ENCODE measurements at places on chromosomes 16 and 17.
A peak's percentile ranks its signal among the peaks of the same experiment; 100 is the strongest.

GRCh38 chr16:73163238-73163815 lies 115.4 kb upstream of the ZFHX3 start:
- no peak for DNase-seq

GRCh38 chr17:19372866-19373504 lies 5.3 kb upstream of the MAPK7 start:
- DNase-seq, result no peak

DNA sequence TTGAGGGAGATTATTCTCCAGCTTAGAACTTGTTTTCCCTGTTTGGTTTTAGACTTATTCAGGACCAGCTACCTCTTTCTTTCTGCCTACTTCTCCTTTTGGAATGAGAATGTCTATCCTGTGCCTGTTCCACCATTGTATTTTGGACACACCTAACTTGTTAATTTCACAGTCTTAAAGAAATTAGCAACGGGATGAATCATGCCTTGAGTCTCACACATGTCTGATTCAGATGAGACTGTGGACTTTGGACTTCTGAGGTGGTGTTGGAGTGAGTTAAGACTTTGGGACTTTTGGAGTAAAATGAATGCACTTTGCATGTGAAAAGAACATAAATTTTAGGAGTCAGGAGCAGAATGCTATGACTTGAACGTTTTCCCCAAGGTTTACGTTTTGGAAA lies 581.4 kb downstream of the CDH11 start:
- DNase-seq, result no peak

GRCh38 chr16:17101646-17102045 lies 369.1 kb downstream of the XYLT1 start:
- no peak for DNase-seq

DNA sequence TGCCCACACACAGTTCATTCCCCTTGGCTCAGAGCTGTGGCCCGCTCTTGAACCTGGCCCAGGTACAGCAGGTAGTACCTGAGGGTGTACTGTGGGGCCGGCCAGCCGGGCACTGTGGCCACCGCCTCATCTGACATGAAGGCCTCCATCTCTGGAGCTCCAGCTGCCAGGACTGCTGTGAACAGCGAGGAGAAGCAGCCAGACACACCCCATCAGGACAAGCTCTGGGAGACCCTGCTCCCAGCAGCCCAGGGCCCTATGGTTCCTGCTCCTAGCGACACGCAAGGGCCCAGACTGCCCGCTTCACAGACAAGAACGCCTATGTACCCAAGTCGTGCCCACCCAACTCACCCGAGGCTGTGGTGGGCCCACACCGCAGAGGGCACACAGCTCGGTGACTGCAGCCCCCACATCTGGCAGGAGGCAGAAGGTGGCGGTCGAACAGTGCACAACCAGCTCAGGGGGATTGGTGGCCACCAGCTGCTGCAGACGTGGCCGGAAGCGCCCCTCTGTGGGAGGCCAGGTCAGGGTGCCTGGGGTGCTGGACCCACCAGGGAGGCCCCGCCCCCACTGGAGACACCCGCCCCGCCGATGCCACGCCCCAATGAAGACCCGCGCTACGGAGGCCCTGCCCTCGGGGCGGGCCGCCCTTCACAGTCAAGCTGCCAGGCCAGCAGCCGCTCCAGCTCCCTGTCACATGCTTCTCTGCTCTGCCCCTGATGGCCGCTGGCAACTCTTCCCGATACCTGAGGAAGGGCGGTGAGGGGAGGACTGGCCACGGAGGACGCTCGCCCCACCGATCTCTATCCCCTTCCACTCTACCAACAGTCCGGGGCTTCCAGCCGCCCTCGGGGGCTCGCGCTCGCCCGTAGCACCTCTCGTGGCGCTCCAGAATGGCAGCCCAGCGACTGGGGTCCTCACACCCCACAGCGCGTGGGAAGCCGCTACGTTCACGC lies 1.1 kb upstream of the STUB1 start:
- no peak for DNase-seq

DNA sequence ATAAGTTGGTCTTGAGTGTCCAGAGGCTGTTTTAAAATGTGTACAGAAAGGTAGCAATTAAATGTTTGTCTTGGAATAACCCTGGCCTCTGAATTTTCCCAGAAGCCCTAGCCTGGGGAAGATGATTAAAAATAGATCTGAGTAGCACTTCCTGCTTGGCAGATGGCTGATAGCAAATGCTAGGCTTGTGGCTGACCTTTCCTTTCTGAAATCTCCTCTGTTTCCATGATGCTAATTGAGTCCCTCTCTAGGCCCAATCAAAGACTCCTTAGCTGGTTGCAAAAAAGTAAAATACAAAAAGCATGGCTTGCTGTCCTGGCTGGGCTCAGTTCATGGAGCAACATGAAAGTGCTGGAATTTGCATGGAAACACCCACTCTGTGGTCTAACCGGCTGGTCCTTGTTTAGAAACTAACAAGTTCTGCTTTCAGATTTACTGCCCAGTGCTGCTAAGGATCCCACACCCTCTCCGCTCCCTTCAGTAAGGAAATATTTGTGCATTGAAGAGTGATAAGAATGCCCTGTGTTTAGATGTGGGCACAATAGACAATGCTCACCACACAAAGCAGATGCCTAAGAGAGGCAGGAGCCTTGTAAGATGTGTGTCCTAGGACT lies 40.8 kb downstream of the YPEL2 start:
- no peak for DNase-seq

DNA sequence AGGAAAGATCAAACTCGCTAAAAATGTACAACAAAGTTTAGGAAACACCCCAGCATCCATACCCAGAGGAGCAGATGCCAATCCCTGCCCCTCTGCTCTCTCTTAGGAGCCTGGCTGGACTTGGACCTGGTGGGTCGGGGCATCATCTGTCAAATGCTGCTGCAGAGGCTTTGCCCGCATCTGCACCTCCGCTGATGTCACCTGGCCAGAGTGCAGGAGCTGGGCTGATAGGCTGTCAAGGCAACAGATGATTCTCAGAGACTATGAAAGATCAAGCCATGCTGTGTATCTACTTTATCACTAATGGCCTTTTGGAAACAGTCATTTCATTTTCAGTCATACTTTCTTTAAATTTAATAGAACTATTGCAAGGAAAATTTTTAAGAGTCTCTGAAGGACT lies 15.9 kb upstream of the LCMT1 start:
- no peak for DNase-seq

DNA sequence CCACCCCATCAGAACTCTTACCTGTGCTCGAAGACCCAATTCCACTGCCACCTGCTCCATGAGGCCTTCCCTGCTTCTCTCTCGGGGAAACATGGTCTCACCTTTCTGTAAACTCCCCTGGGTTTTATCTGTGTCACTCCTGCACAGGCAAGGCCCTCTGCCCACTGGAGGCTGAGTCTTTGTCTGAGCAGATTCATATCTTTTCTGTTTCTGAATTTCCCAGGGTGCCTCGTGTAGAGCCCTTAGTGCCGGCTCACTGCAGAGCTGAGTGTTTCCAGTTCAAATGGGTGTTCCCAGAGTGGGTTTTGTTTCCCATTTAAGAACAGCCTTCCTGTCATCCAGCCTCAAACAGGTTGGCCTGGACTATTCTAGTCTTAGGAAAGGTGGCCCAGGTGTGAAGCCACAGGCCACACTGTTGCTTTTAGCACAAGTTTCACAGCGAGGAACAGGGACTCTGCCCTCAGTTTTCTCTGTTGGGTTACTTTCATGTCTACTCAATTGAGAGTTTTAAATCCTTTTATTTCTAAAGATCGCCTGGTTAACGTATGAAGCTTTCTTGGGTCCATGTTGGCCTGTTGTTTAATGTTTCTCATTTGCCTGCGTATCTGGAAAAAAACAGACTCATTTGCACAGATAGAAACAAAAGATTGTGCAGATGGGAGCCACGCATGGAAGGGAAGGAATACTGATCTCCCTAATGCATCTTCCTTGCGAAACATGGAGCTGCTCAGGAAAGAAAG lies 228.7 kb downstream of the MSI2 start:
- DNase-seq, result no peak

DNA sequence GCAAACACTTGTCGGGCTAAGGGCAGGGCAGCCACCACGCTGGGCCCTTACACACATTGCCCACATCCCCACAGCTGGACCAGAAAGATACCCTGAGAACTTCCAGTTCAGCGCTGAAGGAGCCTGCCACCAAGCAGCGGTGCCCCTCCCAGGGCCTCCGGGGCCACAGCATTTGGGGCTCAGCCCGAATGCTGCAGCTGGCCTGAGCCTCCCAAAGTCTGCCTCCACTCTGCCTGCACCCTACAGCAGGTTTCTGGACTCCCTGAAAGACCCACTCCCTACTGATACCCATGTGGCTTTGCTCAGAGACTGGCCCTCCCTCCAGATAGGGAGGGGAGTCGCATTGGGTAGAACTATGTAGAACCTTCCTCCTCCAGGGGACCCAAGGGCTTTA lies 1.5 kb downstream of the MCRIP1 start:
- no peak for DNase-seq

DNA sequence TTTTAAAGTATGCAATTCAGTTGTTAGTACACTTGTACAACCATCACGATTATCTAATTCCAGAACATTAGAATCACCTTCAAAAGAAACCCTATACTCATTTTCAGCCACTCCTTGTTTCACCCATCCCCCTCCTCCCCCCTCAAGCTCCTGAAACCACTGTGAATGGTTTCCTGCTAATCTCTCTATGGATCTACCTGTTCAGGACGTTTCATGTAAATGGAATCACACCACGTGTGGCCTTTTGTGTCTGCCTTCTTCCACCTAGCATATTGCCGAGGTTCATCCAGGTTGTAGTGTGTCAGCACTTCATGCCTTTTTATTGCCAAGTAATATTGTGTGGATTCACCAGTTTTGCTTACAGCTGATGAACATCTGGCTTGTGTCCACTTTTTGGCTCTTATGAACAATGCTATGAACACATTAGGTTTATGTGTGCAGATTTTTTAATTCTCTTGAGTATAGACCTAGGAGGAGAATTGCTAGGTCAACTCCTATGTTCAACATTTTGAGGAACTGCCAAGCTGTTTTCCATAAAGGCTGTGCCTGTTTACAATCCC lies 17.8 kb downstream of the EIF4A3 start:
- no peak for DNase-seq

- peak; percentile 27 for DNase-seq
Observed at GRCh38 chr17:38322156-38322779, 21.5 kb downstream of the GPR179 start.

DNA sequence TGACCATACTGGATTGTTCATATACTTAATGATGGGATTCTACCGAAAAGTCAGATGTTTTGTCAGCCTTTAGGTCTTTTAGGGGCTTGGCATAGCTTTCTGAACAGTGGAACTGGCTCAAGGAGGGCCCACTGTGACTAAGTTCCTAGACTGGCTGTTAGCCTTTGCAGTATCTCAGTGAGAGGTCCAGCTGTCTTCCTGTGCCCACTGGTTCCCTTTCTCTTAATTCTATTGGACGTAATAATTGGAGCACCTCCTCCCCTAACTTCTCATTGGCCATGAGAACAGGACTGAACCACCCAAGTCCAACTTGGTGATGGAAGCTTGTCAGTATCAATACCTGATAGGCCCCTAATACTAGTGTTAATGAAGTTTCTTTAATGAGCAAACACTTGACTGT lies 13.5 kb downstream of the KPNA2 start:
- no peak for DNase-seq

DNA sequence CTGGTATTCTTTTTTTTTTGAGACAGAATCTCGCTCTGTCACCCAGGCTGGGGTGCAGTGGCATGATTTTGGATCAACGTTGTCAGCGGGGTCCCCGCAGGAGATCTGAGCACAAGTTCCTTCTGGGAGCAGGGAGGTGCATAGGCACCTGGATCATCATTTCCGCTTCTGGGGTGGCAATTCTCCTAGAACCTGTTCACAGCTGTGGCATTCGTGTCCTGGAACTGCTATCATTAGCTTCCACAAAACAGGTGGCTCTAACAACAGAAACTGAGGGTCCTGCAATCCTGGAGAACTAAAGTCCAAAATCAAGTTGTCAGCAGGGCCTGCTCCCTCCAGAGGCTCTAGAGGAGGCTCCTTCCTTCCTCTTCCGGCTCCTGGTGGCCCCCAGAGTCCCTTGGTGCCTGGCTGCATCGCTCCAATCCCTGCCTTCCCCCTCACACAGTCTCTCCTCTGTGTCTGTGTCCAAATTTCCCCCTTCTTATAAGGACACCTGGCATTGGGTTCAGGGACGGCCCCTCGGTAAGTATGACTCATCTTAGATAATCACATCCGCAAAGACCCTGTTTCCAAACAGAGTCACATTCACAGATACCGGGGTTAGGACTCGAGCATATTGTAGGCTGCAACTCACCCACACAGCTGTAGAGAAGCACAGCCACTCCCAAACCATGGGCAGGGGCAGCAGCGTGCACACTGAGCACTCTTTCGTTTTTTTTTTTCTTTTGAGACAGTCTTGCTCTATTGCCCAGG lies 43.5 kb upstream of the KLHDC4 start:
- no peak for DNase-seq

GRCh38 chr16:69823831-69824563 lies 61.9 kb downstream of the WWP2 start:
- DNase-seq, result no peak

GRCh38 chr16:29943846-29944799 lies 17.8 kb upstream of the TMEM219 start:
- DNase-seq, result no peak

DNA sequence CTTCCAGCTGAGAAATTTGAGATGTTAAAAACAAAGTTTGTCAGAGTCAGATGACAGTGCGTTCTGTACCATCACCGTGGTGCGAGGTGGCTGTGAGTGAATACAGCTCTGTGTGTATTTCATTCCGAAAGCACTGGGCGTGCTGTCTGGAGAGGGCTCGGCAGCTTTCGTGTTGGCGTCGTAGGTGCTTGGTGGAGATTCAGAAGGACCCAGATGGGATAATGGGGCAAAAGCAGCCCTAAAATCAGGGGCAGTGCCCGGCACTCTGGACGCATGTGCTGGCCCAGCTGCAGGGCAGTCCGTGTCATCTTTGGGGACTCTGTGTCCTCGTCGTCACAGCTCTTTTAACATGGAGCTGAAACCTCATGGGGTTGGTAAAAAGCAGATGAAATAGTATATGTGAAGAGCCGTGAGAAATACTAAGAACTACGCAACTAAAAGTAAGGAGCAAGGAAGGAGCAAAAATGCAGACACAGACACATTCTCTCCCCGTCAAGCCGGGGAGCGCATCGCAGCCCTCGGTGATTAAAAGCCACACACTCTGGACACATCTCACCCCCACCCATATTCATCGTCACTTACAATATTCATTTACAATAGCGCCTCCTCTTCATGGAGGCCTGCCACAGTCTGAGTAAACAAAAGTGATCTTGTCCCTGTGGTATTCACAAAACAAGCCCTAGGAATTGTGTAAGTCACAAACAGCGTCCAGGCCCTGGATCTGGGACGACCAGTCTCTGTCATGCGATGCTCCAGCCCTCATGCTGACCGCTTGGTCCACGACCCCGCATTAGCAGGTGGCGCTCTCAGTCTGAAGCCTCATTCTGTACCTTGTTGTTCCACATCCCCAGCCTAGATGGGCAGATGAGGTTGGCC lies 206.7 kb downstream of the RPTOR start:
- no peak for DNase-seq

DNA sequence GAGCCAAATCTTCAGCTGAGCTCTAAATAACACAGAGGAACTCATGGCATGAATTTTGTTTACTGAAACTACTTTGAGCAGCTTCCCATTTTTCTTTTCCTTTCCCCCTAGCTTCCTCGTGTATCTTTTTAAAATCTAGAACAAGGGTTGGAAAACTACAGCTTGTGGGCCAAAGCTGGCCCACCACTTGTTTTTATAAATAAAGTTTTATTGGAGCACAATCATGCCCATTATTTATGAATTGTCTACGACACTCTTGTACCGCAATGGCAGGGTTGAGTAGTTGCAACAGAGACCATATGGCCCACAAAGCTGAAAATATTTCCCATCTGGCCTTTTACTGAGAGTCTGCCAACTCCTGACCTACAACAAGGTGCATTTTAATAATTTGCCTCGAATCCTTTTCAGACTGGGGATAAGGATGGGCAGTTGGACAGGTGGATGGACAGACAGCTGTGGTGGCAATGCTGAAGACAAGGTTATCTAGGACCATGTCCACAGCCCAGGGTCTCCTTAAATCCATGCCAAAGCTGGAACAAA lies 87.7 kb downstream of the RMI2 start:
- DNase-seq, result no peak

Measured in stimulated activated CD4-positive, alpha-beta T cell treated with anti-CD3 and anti-CD28 coated beads, Interleukin-1b, Interleukin-23, amount 100 ng/mL, for 1 hour (primary cell).